ENCODE measurements at places on chromosomes 5 and 9. TPM values are rescaled to one million over a fixed set of nuclear protein-coding genes. Genes with fewer than 3 reads are reported as not detected.

Gene PKD2L2
- polyA plus RNA-seq: 0.58 TPM

Gene RANBP3L
- polyA plus RNA-seq: 5.6 TPM

Gene GARIN3
- not detected for polyA plus RNA-seq

Gene CPEB4
- polyA plus RNA-seq: 40.5 TPM

Gene PKN3
- 14.9 TPM for polyA plus RNA-seq

All from renal pelvis (tissue), 12 donors.